ENCODE measurements at places on chromosomes 11 and 22. TPM values are rescaled to one million over a fixed set of nuclear protein-coding genes. Genes with fewer than 3 reads are reported as not detected.
A peak's percentile ranks its signal among the peaks of the same experiment; 100 is the strongest.

The OR52A1 gene
- total RNA-seq, result not detected

The MAP6 gene
- total RNA-seq, result 8.1 TPM

DNA sequence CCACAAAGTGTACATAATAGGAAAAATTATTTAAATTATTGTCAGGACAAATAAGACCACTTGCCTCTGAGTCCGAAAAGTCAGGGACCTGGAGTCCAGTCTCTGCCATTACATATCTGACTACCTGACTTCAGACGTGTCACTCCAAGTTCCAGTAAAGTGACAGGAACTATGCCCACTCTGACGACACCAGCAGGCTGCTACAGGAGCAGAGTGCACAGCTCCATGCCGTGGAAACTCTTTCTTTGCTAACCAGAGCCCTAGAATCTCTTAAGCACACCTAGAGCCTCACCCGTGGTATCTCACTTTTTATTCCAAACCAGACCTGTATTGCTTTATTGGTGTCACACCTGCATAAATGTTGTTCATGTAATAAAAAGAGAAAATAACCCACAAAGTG is 93.7 kb downstream of the PLEKHA7 start:
- no peak overlapping the region for H3K27ac ChIP-seq
- H3K27me3 ChIP-seq, result no peaks in the 10 kb centered on the region
- H3K4me3 ChIP-seq, result no peak overlapping the region
- H3K36me3 ChIP-seq, result no peaks in the 10 kb centered on the region
- H3K4me1 ChIP-seq, result peaks cover 30% of the 10 kb centered on the region

- H3K4me1 ChIP-seq, result peaks cover 8% of the 10 kb centered on the region
- no peak for DNase-seq
- no peak overlapping the region for H3K4me3 ChIP-seq
- H3K27me3 ChIP-seq, result no peaks in the 10 kb centered on the region
Observed at GRCh38 chr11:7569044-7569443, 55.2 kb downstream of the PPFIBP2 start.

DNA sequence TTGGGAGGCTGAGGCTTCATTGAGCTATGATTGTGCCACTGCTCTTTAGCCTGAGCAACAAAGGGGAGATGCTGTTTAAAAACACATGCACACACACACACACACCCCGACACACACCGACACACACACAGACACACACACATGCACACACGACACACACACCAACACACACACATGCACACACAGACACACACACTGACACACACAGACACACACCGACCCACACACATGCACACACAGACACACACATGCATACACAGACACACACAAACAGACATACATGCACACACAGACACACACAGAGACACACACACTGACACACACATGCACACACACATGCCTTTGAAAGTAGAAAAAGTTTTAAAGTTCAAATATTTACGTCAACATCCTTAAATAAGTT is 5.5 kb upstream of the LTO1 start:
- no peaks in the 10 kb centered on the region for H3K36me3 ChIP-seq
- H3K4me3 ChIP-seq, result no peak overlapping the region
- no peak for DNase-seq
- H3K27ac ChIP-seq, result no peak overlapping the region
- no peaks in the 10 kb centered on the region for H3K27me3 ChIP-seq

- H3K4me1 ChIP-seq, result no peaks in the 10 kb centered on the region
- peaks cover 53% of the 10 kb centered on the region for H3K36me3 ChIP-seq
- H3K27ac ChIP-seq, result no peak overlapping the region
Observed at GRCh38 chr11:108154591-108154990, 33.2 kb downstream of the ACAT1 start.

GRCh38 chr11:45665206-45665932 is at the start of gene CHST1:
Gene CHST1, minus strand, starts transcription at chr11:45665622. Its CDS starts 14,699 bp downstream, at chr11:45650923.
- peak within 1 kb of the TSS; percentile 73 for H3K4me3 ChIP-seq
- DNase-seq, result no peak
- no peaks in the 10 kb centered on the region for H3K4me1 ChIP-seq
- no peaks in the 10 kb centered on the region for H3K27me3 ChIP-seq
- H3K36me3 ChIP-seq, result no peaks in the 10 kb centered on the region
